ENCODE measurements at places on chromosomes 1 and 21. TPM values are rescaled to one million over a fixed set of nuclear protein-coding genes. Genes with fewer than 3 reads are reported as not detected.

GRCh38 chr1:17120962-17121837 lies 1.9 kb upstream of the PADI2 start:
- no peak for DNase-seq

Gene MPL
- 0.33 TPM for polyA plus RNA-seq

DNA sequence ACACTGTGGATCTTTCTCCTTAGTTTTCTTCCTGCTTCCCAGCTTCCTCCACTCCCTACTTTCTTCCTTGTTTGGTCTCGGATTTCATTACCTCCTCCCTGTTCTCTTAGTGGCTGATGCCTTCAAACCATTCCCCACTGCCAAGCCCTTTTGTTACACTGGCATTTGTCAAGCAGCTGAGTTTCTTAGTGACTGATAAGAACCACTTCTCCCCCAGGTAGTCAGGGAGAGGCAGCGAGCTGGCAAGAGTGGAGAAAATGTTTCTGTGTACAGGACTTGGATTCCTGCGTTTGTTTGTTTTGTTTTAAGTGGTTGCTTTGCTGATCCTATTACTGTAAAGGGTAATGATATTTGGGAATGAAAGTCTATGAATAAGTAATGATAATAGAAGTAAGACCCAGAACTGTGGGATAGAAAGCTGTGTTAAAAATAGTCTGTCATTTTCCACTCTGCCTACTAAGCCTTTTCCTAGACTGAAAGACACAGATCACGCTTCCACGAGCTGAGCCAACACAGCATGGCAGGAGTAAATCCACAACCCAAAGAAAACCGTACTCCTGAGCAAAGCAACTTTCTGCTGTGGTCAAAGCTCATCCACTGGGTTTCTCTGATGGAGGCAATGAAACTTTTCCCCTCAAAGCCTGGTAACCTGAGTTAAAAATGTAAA lies 10.1 kb upstream of the SERTAD4 start:
- DNase-seq = no peak

DNA sequence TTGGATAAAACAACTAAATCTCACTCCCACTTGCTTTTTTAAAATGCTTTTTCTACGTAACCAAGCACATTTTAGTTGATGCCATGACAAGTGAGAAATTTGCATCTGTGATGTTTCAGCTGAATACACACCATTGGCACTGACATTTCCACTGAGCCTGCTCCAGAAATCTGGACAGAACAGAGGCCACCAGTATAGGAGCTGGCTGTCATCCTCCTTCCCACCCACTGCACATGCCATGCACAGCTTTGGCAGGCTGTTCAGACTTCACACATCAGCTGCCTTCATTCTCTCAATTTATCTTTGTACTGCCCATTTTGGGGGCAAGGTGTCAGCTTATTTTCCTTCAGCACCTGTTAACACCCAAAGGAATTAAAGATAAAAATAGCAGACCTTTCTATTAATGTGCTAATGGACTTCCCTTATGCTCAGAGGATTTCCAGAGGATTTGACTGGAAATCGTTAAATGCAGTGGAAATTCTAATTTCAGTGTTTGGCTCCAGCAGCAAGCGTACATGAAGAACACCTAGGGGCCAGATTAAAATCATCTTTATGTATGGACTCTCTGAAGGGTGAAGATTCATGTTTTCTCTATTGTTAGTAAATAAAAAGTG lies 12.9 kb upstream of the PODN start:
- no peak for DNase-seq

Gene AK4
- 36.1 TPM for polyA plus RNA-seq

Gene CSF3R
- polyA plus RNA-seq = 4.7 TPM

DNA sequence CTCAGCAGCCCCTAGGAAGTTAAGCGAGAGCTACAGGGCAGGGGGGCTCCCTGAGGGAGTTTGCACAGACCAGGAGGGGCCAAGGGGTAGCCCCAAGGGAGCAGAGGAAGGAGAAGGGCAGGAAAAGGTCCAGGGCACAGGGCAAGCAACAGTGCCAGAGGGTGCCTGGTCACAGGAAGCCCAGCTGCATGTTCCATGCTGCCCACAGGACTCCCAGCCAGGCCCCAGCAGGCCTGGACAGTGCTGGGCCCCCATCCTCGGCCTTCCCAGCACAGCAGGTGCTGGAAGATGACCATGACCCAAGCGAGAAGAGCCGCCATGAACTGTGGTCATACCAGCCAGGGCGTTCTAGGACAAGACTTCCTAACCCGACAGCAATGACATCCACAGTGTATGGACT lies 11.0 kb downstream of the KLHL21 start:
- DNase-seq = no peak

Gene CZIB
- polyA plus RNA-seq = 115 TPM

DNA sequence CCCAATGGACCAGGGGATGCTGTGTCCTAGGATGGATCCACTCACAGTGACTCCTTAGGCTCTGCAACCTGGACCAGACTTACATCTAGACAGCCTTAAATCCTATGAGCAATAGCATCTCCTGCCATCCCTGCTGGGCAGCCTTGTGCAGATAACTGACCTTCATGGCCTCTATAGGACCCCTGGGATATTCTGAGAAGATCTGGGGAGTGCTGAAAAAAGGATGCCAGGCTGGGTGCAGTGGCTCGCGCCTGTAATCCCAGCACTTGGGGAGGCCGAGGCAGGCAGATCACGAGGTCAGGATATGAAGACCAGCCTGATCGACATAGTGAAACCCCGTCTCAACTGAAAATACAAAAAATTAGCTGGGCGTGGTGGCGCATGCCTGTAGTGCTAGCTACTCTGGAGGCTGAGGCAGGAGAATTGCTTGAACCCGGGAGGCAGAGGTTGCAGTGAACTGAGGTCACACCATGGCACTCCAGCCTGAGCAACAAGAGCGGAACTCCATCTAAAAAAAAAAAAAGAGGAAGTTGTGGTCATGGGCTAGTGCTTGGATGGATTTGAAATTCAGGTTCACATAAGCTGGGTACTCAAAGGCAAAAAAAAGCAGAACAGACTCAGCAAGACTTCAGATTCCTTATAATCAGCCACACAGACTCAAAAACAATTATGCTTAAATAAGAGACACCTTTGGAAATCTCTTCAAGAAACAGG lies 10.9 kb upstream of the SH2D1B start:
- no peak for DNase-seq

Measured in urinary bladder (tissue), 4 donors.